ENCODE measurements at places on chromosomes 3 and 15.
A peak's percentile ranks its signal among the peaks of the same experiment; 100 is the strongest.

- no peak for DNase-seq
Observed at GRCh38 chr15:67101911-67102598, 36.7 kb downstream of the SMAD3 start.

GRCh38 chr3:66372681-66373350 lies 128.0 kb downstream of the LRIG1 start:
- no peak for DNase-seq

- DNase-seq, result no peak
Observed at GRCh38 chr3:195226900-195227447, 44.0 kb downstream of the XXYLT1 start.

GRCh38 chr15:80689716-80690115 lies 5.4 kb upstream of the ABHD17C start:
- no peak for DNase-seq

- DNase-seq, result no peak
Observed at GRCh38 chr3:71168121-71168721, 415.3 kb downstream of the FOXP1 start.

DNA sequence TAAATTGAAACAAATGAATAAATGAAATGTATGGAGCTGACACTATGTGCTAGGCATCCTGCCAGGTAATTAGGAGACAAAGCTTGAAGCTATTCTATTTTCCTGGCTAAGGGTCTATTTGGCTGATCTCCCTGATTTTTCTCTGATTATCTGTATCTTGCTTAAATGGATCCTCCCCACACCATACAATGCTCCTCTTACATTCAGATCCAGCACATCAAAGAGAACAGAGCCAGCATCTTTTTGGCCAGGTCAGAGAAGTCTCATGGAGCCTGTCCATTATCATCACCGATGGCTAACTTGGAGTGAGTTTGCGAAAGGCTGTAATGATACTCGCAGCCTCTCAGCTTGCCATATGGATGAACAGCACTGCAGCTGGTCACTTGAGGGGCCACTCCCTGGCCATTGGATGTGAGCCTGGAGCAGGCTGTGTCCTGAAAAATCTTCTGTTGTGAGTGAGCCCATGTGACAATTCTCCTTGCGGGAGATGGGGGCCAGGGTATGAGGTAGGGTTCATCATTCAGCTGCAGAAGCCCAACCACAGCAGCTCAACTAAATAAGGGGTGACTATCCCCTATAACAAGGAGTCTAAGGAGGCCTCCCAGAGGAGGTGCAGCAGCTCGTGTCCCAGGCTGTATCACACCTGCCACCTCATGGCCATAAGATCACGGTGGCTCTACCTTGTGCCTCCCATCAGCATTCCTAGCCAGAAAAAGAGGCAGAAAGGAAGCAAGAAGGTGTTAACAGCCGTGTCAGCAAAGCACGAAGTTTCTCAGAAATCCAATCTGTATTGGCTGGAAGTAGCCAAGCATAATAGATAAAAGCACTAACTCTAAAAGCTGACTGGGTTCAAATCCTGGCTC lies 69.3 kb upstream of the ST8SIA2 start:
- no peak for DNase-seq

- DNase-seq, result no peak
Observed at GRCh38 chr3:45127130-45127822, 18.9 kb downstream of the CDCP1 start.

DNA sequence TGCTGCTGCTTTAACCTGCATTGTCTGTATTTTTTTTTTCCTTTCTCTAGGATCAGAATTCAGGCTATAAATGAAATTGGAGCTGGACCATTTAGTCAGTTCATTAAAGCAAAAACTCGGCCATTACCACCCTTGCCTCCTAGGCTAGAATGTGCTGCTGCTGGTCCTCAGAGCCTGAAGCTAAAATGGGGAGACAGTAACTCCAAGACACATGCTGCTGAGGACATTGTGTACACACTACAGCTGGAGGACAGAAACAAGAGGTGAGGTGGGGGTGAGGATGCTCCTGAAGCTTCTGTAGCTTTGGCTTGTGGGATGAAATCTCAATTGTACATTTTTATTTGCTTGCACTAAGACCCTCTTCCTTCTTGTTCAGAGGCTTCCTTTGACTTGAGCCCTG lies 85.7 kb downstream of the GHSR start:
- DNase-seq, result no peak

DNA sequence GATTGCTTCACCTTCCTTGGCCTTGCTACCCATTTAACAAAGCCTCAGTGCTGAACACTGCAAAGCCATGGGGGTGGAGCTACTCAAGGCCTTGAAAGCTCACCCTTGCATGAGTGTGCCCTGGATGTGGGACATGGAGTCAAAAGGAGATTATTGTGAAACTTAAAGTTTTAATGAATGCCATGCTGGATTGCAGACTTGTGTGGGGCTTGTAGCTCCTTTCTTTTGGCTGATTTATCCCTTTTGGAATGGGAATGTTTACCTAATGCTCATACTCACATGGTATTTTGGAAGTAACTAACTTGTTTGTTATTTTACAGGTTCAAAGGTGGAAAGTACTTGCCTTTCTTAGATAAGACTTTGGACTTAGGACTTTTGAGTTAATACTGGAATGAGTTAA lies 538.5 kb upstream of the NECTIN3 start:
- DNase-seq, result no peak

DNA sequence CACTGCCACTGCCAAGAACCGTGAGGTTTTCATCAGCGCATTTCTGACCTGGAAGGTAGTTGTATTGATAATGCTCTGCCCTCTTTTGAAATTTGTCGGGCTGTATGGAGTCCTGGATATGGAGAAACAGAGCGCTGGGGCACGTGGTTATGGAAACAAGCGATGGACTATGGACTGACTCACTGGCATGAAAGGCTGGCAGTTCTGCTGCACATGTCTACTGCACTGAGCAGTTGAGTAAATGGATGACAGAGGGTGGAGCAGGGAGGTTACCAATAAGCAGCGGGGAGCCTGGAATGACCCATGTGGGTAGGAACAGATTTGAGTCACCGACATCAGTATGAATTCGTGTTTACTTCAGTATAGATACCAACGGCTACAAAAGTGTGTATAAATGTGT lies 429.5 kb downstream of the OCA2 start:
- DNase-seq, result no peak

- no peak for DNase-seq
Observed at GRCh38 chr3:35187908-35188307, 451.4 kb upstream of the ARPP21 start.

DNA sequence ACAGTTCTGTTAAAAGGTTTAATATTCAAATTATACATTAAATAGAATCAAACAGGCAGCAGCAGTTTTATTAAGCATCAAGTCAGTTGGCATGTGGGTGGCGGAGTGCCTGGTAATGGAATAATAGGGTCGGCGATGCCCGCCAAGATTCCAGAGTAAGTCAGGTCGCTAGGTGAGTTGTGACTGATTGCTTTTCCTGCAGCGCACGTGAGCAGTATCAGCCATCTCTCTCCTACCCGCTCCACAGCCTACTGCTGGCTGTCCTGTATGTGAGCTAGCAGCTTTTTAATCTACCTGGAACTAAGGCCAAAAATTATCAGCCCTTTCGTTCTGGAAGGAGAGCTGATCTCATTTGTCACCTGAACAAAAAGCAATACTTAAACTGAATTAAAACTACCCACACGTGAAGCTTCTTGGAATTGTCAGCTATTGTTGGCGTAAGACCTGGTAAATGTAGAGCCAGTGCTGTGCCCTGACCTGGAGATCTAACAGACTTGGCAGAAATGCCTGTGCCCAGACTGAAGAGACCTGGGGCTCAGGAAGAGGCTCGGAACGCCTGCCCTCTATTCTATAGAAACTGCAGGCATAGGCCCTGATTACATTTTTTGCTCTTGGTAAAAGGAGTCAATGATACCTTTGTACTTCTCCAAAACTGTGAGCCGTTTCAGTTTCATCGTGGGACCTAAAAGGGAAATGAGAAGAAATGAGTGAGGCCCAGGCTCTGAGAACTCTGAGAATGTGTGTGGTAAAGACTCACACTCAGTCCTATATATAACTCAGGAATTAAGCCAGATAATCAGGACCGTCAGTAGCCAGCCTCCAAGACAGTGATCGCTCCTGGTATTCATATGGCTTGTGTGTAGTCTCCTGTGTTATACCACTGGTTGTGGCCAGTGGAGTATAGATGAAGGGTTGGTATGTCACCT lies 21.9 kb downstream of the IDH3A start:
- peak; percentile 1 for DNase-seq

GRCh38 chr15:101438482-101439284 lies 50.8 kb downstream of the PCSK6 start:
- DNase-seq, result no peak

DNA sequence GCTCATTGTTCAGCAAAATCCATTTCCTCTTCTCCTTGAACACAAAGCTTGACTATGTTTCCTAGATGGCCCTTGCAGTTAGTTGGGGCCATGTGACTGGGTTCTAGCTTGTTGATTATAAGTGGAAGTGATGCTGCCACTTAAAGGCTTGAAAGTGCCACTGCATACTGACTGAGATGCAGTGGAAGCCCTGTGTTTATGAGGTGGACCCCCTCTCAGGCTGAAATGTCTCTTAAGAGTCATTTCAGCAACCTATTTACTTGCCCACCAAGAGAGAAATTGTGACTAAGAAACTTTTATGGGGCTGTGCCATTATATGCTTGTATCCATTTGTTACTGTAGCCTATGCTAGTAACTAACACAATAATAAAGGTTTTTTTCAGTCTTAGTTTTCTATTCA lies 8.4 kb upstream of the ANP32A start:
- DNase-seq, result peak; percentile 30

DNA sequence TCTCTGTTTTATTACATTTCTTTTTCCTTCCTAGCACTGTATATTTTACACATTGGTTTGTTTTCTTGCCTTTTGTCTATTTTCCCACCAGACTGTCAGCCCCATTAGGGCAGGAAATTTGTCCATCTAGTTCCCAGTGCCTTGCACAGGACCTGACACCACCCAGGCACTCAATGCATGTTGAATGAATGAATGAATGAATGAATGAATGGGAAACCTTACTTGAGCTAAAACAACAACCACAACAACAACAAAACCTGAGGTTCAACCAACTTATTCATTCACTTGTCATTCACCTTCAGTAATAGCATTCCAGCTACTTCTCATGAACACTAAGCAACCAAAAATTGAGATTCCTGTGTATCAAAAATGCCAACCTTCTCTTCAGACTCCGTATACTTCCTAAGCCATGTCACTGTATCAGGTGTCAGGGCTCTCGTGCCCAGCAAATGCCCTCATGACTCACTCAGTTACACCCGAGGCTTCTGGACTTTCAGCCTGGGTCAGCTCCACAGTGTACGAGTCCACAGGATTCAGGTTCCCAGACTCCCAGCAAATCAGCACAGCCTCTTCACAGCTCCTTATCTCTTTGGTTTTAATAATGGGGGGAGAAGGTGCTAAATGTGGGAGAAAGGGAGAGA lies 37.3 kb downstream of the FSD2 start:
- DNase-seq, result no peak

DNA sequence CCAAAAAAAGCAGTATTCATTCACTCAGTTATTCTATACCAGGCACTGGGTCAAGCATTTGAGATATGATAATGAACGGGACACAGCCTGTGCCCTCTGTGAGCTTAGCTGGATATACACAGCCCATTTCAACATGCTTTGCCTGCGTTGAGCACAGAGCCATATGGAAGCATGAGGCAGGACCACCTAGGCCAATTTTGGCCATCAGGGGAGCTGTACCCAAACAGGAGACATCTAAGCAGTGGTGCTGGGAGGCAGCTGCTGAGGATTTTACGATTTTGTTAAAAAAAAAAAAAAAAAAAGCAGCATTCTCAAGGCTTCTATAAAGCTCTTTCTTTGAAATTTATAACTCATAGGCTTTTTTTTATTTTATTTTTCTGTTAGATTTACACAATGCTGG lies 87.2 kb upstream of the SLC2A2 start:
- no peak for DNase-seq

GRCh38 chr3:21446027-21446426 lies 305.0 kb downstream of the ZNF385D start:
- no peak for DNase-seq

DNA sequence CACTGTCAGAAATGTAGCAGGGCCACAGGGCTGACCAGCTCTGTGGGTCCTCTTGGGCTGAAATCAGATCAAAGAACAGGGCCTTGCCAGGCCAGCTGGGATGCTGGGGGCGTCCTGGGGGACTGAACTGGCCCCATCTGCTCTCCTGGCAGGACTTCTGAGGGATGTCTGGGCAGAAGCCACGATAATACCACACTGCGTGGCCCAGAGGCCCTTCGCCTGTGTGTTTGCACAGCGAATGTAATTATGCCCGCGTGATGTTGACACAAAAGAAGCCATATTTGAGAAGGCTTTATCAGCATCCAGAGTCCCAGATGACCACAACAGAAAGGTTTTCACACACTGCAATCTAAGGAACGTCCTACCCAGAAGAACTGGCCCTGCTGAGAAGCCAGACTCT lies 174.0 kb downstream of the RAB11A start:
- DNase-seq, result no peak

DNA sequence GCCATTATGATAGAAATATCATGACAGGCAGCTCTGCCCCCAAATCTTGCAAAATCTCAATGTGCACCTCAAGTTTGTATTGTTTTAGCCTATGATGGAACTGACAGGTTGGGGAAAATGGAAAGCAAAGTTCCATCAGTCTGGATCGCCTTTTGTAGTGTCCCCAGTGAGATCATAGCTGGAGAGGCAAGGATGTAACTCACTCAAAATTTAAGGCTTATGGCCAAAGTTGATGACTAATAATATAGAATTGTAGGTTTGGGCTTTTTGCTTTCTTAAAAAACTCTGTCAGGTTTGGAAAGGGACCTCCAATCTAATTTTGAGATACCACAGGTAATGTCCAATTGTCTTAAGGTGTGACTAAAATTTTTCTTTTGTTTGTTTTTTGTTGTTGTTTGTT lies 1.4 kb upstream of the ACP3 start:
- no peak for DNase-seq

DNA sequence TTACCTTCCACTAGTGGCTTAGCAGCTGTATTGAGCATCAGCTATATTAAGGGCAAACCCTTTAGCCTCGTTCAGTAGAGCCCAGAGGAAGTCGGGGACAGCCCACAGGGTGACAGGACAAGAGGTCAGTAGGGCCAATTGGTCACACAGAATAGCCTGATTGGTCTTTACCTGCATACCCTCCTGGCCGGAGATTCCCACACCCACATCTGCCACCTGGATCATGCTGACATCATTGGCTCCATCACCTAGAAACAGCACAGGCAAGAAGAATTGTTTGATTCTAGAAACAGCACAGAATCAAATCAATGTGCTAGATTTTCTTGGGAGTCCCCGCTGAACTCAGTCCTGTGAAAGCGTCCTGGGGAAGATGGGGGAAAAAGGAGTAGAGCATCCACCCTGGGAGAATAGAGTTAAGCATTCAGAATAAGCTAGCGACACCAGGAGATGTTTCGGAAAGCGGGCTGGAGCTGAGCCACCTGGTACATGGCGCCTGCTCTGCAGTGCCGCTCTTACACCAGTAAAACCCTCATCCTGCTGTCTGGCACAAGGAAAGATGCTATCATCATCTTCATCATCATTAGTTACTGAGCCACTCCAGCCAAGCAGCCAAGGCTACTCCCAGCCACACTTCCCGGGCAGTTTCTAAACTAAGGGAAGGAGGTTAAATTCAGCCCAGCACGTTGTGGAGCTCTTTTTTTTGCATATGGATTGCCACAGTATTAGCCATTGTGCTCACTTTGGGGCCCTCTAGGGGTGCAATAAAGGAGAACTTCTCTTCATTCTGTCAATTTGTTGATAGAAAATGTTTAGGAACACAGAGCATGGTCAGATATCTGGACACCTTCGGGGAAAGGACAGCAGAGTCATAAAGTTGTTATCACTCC lies 171.3 kb downstream of the ATP10A start:
- no peak for DNase-seq
